ENCODE measurements at places on chromosomes 6 and 20.

GRCh38 chr6:162140251-162140852 lies 587.2 kb downstream of the PRKN start:
- no peak for DNase-seq

DNA sequence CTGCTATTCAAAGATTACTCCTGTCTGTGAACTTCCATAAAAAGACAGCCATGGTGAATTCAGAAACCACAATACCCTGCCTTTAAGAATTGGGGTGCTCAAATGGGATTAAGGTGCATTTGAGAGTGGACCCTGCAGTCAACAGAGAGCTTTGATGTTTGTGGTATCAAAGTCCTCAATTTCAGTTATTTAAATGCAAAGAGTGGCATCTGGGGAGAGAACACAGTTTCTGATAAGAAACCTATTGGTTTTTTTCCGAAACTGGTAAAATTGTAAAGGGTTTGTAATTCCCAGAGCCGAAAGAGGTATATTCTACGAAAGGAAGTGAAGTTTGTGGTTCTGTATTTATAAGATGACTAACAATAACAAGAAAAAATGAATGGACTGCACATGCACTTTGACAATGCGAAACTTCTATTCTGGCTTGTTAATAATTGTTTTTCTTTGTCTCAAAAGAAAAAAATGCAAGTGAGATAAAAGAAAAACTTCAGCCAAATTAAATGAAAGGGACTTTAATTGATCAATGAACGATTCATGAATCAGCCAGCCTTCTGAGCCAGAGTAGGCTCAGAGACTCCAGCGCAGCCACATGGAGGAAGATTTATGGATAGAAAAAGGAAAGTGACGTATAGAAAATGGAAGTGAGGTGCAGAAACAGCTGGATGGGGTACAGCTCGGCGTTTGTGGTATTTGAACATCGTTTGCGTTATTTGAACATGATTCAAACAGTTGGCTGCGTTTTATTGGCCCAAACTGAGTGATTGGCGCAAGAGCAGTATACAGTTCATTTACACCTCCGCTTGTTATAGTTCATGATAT lies 70.5 kb upstream of the DUSP22 start:
- DNase-seq, result no peak

- no peak for DNase-seq
Observed at GRCh38 chr20:13990465-13990864, at the start of gene SEL1L2. TSS of gene SEL1L2 (minus strand) at chr20:13990614. CDS start at chr20:13990534, 80 bp downstream.

GRCh38 chr20:10536531-10536930 lies 101.4 kb downstream of the SLX4IP start:
- no peak for DNase-seq

- no peak for DNase-seq
Observed at GRCh38 chr6:142313284-142313683, 11.5 kb downstream of the ADGRG6 start.

DNA sequence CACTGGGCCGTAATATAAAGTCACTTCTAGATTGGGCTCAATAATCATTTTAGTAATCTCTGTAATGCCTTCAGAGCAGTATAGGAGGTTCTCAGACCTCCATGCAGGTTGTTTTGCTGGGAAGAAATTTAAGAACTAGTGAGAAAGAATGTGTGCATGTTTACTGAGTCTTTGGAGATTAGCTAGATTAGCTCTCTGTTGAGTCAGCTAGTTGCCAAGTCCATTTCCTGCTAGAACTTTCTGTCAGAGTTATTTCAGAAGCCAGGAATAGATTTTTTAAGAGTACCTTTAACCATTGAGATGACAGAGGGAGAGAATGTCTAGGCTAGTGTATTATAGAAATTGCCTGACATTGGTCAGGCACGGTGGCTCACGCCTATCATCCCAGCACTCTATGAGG lies 33.3 kb downstream of the ORC3 start:
- DNase-seq, result no peak

DNA sequence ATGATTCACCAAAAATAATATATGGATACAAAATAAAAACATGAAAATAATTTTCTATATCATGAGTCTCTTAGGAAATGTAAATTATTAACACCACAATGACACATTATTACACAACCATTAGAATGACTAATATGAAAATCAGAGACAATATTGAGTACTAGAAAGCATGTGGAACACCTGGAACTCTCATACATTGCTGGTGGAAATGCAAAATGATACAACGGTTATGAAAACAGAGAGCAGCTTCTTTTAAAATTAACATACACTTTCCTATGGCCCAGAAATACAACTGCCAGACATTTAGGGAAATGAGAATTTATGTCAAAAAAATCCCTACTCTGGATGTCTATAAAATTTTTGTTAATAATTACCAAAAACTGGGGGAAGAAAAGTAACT lies 853.3 kb upstream of the MAN1A1 start:
- DNase-seq, result no peak

DNA sequence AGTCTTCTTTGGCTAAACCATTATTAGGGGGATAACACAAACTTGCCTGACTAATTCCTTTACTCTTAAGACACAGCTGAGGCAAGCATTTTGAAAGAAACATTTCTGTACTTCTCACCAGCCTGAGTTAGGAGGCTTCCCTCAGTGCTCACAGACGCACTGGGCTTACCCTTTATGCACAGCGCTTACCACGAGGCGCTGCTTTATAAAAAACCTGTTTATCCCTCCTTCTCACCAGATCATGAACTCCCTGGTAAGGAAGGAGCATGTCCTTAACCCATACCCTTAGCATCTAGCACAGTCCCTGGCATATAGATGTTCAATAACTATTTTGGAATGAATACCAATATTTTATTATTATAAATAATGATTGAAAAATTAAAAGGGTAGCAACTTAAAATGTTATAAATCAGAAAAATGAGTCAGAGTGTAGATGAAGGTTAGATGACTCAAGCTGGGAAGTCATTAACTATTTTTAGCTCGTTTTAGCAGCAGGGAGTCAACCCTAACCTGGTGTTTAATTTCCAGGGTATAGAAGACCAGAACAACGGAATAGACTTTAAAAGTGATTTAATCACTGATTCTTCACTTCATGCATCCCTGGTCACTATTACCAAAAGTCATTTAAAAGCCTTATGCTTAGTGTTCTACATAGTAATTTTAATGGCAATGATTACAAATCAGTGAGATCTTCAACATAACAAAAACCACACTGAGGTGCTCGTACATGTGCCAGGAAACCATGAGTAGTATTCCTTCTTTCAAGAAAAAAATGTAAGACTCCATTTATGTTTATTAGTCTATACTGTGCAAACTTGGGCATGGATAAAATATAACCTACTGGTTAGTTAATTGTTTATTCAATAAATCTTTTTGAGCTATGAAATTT lies 4.1 kb upstream of the TPD52L1 start:
- DNase-seq, result no peak

GRCh38 chr6:80158478-80158989 lies 52.1 kb downstream of the BCKDHB start:
- no peak for DNase-seq

DNA sequence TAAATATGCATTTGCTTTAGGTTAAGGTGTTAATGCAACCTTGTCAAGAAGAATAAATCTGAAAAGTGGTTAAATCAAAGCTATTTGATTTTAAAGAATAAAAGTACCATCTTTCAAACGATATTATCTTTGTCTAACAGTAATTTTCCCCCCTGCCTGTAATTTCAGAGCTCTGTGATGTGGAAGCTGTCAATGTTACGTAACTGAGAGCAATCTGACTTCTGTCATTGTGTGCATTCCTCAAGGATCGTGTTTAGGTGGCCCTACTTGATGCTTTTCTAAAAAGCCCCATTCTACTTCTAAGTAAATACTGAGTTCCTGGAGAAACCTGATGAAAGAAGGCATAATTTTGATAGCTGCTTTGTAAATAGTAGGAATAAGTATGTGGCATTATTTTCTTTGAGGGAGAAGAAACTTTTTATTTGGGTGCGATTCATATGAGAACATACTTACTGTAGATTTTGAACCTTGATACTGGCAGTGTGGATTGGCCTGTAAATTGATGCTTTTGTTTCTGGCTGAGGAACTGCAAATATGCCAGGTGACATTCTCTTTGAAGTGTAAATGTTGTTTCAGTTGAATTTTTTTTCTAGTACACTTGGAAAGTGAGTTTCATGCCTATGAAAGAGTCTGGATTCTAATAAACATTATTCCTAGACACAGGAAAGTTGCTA lies 529.6 kb upstream of the FLRT3 start:
- DNase-seq, result no peak

DNA sequence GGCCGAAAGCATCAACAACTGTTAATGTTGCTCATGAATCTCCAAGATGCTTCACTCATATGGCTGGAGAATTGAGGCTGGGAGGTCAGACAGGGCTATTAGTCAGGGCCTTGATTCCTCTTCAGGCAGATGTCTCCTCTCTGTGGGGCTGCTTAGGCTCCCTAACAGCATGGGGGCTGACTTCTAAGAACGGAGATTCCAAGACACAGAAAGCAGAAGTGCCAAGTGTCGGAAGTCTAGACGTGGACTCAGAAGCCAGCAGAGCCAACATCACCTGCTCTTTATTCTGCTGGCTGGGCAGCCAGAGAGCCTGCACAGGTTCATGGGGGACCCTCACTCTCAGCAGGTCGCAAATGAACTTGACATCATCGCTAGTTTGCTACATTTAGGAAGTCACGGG lies 279.8 kb downstream of the CDH26 start:
- DNase-seq, result no peak

DNA sequence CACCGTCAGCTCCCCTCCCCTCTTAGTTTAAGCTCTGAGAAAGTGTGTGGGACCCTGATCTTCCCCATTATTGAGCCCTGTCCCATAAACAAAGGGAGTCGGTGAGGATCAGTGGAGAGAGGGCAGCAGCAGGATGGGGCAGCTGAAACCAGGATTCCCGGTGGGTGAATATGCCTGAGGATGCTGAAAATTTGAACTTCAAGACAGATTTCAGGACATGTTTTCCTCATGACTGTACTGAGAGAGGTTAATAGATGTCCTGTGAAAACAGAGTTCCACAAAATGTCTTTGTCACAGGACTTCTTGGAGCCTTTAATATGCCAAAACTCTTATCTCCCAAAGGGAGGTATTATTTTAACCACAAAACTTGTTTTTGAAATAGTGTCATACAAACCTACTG lies 53.5 kb upstream of the SLC22A16 start:
- no peak for DNase-seq

GRCh38 chr6:93407186-93407585 lies 12.2 kb downstream of the EPHA7 start:
- no peak for DNase-seq

DNA sequence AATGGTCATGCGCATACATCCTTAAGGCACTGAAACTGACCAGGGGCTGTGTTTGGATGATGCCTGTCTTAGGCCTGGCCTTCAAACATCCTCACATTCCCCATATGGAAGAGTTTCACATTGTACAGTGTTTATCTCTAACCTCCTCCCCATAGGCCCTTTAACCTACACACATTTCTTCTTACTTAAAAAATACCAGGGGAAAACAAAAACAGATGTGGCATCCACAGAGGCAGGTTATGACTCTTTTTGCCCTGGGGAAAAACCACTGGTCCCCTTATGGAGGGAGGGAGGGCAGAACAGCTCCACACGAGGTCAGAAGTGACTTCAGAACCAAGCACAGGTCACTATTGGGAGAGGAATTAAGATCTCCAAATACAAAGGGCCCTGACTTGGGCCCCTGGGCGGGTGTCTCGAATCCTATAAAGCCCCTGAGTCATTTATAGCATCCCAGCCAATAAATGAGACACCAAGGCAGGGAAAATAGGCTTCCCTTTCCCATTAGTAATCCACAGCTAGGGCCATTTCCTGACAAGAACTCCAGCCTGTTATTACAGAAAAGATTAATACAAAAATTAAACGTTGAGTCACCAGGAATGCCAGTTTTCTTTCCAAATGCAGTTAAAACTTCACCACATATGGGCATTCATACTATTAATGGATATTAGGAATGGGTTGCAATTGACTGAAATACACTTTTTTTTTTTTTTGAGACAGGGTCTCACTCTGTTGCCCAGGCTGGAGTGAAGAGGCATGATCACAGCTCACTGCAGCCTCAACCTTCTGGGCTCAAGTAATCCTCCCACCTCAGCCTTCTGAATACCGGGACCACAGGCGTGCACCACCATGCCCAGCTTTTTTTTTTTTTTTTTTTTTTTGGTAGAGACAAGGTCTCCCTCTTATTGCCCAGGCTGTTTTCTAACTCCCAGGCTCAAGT lies 107.2 kb downstream of the ATP9A start:
- no peak for DNase-seq

DNA sequence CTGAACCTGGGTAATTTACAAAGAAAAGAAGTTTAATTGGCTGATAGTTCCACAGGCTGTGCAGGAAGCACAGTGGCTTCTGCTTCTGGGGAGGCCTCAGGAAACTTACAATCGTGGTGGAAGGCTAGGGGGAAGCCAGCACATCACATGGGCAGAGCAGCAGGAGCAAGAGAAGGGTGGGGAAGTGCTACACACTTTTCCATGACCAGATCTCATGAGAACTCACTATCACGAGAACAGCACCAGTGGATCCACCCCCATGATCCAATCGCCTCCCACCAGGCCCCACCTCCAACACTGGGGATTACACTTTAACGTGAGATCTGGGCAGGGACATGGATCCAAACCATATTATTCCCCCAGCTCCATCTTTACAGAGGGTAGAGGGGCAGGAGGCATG lies 166.4 kb downstream of the NFATC2 start:
- DNase-seq, result no peak

- peak; percentile 70 for DNase-seq
Observed at GRCh38 chr20:36808317-36809257, 35.0 kb upstream of the DSN1 start.

GRCh38 chr6:100554228-100554627 lies 89.5 kb upstream of the SIM1 start:
- no peak for DNase-seq

- DNase-seq, result no peak
Observed at GRCh38 chr6:24009319-24009718, 116.7 kb upstream of the NRSN1 start.

DNA sequence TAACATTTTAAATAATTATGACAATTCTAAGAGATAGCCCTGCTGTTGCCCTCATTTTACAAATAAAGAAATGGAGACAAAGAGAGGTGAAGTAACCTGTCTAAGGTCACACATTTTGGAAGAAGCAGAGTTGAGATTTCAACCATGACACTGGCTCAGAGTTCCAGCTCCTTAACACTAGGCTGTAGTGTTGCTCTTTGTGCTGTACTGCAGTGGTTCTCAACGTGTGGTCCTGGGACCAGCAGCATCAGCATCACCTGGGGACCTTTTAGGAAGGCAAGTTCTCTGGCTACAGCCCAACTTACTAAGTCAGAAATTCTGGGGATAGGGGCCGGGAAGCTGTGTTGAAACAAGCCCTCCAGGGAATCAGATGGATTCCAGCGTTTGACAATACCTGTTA lies 62.4 kb upstream of the FERMT1 start:
- DNase-seq, result no peak

DNA sequence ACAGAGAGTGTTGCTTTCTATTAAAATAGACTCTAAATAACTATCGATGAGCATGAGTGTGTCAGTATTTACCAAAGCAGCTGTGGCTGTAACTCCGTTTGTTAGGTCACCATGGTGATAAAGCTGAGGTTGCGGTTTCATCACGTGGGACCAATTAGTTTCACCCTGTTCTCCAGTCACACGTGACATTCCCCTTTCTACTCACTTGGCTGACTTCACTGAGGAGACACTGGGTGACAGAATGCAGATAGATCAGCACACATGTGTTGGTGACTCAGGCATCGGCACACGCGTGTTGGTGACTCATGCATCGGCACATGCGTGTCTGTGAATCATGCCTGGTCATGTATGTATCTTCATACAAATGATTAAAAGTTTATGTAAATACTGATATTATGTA lies 285.4 kb downstream of the THBS2 start:
- DNase-seq, result peak; percentile 7

GRCh38 chr20:4014031-4014474 lies 1.3 kb downstream of the RNF24 start:
- peak; percentile 35 for DNase-seq

GRCh38 chr6:148864941-148865340 lies 118.1 kb downstream of the UST start:
- DNase-seq, result no peak
